NCI-H1436 treated with DMSO at 0.1 percent for 48 hours (cell line): ENCODE measurements at places on chromosomes 6 and 20.

DNA sequence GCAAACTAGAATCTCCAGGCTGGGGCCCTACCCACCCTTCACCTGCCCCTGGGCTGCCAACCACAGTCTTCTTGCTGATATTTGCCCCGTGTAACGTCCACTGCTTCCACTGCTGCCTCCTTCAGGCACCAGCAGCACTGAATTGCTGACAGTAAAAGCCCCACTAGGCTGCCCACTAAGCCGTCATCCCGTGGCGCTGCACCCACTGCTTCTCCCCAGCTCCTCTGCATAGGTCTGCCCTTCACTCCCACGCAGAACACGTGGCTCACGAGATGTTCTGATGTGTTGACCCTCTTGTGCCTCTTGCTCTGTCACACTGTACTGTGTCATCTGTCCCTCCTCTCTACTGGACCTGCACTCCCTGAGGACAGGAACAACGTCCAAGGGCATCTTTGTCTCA lies 86.3 kb upstream of the HIVEP1 start:
- no peak for DNase-seq

DNA sequence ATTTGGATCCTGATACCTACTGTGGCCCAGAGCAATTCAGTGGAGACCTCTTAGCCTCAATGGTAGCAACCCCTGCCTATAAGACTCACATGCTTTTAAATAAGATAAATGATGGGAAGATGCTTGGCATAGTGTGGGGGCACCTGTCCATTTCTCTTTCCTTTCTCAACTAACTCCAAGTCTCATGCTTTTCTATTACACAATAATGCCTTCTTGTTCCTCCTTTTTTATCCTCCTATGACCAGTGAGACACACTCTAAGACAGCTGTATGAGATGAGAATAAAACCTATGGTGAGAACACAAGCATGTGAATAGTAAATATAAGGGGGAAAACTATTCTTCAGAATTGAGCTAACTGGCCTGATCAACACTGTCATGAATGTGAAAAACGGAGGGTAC lies 147.0 kb upstream of the STXBP5 start:
- DNase-seq = no peak

DNA sequence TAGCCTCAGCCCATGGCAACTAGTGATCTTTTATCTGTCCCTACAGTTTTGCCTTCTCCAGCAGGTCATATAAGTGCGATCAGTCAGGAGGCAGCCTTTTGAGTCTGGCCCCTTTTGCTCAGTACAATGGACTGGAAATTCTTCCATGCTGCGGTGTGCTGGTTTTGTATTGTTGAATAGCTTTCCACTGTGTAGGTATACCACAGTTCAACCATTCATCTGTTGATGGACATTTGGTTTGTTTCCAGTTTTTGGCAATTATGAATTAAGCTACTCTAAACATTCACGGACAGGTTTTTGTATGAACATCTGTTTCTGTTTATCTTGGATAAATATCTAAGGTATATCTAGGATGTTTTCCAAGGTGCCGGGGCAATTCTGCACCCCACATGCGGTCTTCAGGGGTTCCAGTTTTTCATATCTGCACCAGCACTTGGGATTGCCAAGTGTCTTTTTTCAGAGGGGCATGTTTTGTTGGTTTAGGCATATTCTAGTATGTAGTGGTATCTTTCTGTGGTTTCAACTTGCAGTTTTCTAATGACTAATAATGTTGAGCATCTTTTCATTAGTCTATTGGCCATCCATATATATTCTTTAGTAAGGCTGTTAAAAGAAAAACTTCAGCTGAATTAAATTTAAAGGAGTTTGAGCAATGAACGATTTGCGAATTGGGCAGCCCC lies 141.0 kb downstream of the TFAP2C start:
- DNase-seq = no peak

DNA sequence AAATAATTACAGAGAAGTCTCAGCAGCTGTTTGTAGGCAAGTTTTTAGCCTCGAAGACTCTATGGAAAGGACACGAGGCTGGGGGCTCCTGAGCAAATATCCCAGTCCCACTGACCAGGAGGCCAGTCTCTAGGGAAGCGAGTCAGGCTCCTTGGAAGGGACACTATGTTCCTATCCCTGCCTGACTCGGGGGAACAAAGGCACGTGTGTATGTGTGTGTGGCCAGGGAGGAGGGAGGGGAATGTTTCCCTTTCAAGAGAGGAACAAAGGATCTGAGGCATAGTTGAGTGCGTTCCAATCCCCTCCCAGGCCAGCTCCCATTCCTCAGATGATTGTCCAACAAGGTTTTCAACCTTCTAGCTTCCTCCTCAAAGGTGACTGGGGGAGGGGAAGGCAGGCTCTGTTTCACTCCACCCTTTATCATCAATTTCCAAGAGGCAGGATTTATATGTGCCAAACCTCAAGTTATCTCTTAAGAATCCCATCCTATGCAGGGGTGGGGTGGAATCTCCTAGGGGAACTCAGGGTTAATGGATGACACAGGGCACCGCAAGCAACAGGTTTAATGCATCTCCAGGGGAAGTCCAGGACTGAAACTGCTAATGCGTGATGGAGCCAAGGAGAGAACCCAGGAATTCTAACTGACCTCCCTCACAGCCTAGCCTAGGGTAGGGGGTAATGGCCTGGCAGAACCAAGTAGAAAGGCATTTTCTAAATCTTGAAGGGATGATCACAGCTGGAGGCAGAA lies 9.9 kb downstream of the BCL2L1 start:
- DNase-seq = no peak

DNA sequence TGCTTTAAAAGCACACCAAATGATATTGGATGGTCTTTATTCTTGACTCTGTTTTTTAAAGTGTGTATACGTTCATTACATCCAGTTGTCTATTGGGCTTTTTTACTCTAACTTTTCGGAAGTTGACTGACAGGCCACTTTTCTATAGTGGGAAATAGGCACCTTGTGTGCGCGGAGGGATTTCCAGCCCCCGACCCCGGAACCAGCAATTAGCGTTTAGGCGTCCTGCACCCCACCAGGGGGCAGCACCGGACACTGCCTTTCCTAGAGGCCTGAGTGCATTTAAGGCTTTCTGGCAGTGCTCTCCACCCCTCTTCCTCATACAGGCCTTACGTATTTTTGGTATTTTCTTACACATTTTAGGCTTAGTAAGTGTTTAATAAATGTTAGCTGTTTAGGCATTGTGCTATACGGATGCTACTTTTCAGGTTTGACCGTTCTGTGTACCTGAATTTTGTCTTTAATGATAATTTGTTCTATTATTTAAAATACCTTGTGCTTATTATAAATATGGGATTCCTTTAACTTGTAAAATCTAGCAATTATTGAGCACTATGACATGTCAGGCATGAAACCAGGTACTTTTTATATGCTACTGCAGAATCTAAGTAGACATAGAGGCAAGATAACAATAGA lies 231.8 kb downstream of the BCKDHB start:
- DNase-seq = no peak

DNA sequence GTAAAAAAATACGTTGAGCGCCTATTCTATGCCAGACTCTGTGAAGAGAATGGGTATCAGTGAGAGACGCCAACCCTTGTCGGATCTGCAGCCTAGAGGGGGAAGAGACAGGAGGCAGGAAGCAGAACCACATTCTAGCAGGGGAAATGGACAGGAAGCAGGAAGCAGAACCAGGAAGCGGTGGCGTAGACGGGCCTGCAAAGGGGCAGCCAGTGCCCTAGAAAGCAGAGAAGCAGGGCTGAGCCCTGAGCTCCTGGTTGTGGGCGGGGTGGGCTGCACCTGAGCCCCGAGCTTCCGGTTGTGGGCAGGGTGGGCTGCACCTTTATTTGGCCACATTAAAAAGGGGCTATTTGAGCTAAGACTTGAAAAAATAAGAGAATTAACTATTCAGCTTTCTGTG lies 71.9 kb downstream of the FAM120B start:
- no peak for DNase-seq

DNA sequence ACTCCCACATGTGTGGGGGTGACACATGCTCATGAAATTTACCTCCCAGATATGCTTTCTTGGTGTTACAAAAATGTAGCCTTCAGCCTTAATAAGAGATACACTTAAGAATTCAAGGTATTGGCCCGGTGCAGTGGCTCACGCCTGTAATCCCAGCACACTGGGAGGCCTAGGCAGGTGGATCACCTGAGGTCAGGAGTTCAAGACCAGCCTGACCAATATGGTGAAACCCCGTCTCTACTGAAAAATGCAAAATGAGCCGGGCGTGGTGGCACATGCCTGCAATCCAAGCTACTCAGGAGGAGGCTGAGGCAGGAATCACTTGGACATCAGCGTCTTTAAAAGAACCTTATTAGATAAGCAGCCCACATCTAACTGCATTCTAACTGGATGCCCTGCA lies 614.3 kb upstream of the CDH4 start:
- no peak for DNase-seq

- no peak for DNase-seq
These were observed 82.3 kb downstream of the GMPR start for GRCh38 chr6:16320533-16321340.

GRCh38 chr20:50794181-50794845 lies 548 bp upstream of the BCAS4 start:
- DNase-seq = no peak

DNA sequence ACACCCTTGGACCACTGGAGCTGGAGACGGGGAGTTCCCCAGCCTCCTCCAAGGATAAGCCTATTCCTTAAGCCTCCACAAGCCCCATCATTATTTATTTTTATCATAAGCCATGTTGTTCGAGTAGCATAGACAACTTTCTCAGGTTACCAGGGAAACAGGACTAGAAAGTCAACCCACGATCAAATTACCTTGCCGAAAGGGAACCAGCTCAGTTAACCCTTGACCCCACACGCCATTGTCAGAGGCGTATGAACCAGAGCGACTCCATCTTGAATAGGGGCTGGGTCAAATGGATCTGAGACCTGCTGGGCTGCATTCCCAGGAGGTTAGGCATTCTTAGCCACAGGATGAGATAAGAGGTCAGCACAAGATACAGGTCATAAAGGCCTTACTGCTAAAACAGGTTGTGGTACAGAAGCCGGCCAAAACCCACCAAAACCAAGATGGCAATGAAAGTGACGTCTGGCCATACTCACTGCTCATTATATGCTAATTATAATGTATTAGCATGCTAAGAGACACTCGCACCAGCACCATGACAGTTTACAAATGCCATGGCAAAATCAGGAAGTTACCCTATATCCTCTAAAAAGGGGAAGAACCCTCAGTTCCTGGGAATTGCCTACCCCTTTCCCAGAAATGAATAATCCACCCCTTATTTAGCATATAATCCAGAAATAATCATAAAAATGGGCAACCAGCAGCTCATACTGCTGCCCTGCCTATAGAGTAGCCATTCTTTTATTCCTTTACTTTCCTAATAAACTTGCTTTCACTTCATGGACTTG lies 22.4 kb downstream of the SYNJ2 start:
- DNase-seq = no peak

DNA sequence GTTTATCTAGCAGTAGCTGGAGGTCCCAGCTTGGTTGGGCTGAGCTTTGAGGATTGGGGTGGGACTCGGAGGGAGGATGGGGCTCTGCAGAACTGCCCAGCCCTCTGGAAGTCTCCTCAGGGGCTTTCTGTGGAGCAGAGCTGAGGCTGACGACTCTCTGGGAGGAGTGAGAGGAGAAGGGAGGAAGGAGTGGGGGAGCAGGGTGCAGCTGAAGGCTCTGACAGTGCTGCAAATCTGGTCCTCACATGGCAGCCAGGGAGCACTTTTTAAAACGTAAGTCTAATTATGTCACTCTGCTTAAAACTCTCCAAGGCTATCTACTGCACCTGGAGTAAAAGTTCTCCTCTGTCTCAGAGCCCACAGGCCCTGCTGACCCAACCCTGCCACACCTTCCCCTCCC lies 32.4 kb downstream of the GRM4 start:
- DNase-seq = no peak

DNA sequence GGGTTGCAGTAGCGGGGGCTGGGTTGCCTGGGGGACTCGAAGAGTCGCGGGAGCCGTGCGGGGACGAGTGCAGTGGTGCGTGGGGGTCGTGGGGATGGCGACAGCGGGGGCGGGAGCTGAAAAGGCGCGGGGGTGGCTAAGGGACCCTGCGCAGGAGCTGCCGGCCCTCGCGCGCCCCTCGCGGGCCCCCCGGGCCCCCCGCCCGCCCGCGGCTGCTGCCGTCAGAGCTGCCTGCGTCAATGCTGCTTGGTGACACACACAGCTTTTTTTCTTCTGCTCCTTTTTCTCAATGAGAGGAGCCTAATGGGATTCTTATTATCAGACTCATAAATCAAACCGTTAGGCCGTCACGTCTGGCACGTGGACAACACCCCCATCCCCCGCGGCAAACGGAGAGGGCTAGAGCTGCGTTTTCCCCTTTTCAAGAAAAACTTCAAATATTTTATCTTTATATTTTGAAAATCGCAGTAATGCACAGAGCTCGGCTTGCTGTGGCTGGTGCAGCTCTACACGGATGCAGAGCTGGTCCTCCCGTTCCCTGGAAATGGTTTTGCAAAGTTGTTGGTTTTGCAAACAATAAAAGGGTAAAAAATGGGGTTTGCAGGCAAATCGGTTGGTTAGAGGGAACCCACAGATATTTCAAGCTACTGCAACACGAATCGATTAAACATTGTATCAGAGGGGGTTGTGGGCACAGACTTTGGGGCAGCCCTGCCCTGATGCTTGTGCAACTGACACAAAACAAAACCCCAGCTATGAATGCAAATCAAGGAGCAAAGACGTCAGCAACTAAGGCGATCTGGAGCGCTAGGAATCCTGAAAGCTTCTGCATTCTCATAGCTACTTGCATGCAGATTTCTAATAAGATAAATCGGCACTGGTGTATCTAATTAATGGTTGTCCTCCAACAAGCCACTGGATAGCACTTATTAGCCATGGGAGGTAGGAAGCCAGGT lies 161.4 kb downstream of the TBXT start:
- DNase-seq = peak; percentile 54
